ENCODE measurements at places on chromosomes 6 and 20.

DNA sequence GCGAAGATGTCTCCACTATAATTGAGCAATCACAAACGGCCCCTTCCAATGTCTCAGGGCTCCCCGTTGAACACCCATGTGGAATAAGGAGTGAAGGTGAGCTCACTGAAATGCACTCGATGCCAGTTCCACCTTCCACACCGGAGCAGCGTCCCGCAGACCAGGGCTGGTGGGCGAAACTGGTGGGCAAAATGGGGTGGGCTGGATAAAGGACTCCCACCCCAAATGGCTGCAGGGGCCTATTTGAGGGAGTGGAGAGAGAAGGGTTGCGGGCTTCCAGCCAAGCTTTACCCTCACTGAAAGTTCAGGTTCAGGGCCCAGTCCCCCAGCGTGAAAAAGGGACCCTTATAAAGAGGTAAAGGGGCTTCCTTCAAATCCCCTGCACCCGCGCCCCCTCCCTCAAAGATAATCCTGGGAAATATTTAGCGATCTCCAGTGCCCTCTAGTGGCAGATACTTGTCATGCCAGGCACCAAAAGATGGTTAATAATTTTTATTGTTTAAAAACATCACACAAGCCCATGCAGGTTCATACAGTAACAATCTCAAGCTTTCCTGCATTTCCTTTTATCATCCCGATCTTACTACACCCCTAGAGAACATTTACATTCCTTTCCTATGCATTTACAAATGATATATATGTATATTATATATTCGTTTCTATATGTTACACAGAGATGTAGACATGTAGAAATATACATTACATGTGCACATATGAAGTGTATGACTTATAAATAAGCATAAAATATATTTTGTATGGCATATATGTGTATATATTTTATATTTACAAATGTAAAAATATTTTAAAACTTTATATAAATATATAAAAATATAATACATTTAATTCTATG is 58.2 kb upstream of the NKX2-2 start:
- peak; percentile 27 for DNase-seq

DNA sequence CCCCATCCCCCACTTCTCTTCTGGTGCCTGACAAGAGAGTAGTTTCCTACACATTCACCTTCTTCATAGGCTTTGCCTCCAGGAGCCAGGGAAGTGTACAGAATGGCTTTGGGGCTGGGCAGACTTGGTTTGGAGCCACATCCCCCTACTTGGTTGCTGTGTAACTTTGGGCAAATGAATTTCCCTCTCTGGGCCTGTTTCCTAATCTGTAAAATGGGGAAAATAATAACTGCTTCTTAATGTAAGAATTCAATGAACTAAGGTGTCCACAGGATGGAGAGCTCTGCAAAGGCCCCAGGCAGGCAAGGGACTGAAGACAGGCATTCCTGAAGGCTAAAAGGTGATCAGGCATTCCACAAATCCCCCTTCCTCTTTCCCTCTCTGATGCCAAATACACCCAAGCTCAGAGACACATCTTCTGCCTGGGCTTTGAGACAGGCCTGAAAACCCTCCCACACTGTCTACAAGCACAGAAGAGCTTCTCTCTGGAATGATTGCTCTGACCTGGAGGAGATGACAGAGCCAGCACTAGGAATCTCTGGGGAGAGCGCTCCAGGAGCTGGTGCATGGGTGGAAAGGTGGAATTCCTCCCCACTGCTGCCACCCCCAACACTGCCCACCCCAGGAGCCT is 6.9 kb upstream of the C20orf203 start:
- no peak for DNase-seq

- DNase-seq: no peak
These were observed 30.3 kb downstream of the SCGN start for GRCh38 chr6:25682324-25682723.

DNA sequence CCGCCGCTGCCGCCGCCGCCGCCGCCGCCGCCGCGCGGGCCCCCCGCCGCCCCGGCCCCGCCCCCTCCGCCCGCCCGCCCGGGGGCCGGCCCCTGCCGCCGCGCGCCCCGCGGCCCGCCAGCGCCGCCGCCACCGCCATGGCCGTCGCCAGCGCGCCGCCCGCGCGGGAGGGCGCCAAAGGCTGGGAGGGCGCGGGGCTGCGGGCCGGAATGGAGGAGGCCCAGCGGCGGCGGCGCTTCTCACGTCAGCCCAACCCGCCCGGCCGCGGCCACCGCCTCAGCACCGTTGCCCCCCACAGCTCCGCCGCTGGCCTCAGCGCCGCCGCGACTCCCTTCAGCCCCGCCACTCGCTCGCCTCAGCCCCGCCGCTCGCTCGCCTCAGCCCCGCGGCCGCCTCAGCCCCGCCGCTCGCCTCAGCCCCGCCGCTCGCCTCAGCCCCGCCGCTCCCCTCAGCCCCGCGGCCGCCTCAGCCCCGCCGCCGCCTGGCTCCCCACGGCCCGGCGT is 258 bp downstream of the PHF10 start:
- DNase-seq: peak; percentile 39
